NCI-H69 (cell line): ENCODE measurements at places on chromosomes 3 and 15.

DNA sequence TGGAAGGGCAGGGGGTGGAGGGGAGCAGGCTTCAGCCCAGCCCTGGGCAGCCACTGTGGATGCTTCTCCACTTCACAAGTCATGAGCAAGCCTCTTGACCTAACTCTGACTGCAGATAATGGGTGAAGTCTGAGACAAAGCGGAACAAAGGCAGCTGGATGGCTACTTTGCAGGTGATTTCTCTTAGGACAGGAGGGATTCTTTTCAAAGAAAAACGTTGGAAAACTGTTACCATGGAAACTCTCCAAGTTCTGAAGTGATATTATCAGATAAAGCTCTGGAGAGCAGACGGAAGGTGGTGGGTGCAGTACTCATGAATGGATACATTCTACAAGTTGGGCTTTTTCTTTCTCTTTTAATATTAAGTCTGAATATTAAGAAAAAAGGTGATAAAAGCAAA, 254.2 kb upstream of the SLCO3A1 start:
- no peak for DNase-seq

GRCh38 chr15:83556754-83557153, 97.2 kb upstream of the ADAMTSL3 start:
- no peak for DNase-seq

GRCh38 chr3:95567346-95567745, 1247.0 kb upstream of the EPHA6 start:
- DNase-seq, result no peak

DNA sequence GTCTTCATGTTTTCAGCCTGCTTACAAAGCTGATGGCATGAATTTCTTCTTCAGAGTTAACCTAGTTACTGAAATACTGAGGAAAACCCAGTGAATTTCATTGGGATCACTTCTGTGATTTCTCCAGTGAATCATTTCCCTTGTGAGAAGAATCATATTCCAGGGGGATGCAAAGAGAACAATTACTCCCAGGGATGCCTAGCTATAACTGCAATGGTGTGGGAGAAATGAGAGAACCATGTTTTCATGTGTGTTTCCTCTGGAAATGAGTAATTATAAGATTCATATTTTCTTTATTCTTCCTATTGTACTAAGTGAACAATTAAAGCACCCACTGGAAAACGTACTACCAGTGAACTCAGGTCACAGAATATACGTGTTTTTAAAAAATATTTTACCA, 485.4 kb downstream of the GRM7 start:
- DNase-seq, result no peak

DNA sequence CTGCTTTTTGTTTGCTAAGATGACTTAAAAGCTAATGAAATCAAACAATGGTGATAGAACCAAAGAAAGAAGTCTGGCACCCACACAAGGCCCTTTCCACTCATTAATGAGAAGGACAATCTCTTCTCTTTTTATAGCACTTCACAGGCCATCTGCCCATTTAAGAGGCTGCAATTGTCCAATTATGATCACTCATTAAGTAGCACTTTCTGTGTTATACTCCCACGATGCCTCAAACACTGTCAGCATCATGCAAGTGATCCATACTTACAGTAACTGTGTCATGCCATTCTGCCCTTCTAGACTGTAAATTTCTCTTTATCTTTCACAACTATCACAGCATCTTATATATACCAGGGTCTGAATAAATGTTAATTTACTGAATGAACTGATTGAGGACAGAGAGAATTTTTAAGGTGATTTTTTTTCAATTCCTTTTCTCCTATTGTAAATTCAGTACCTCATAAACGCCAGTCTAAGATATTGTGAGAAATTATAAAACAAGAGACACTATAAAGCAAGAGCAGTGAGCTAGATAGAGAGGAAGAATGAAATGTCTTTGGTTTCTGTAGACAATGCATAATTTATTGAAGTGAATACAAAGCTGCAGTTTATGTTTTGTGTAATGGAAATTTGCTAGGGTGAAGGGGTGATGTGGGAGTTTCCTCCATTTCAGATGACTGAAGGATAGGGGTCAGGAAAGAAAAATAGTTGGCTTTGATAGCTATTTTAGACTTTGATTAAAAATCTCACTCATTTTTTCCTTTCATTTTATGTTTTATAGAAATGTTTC, 17.3 kb downstream of the CD200 start:
- peak; percentile 8 for DNase-seq

- no peak for DNase-seq
Measured at GRCh38 chr3:110384601-110385000, 687.0 kb upstream of the NECTIN3 start.

GRCh38 chr3:153285194-153285641, 123.2 kb downstream of the RAP2B start:
- DNase-seq, result peak; percentile 3

- DNase-seq, result peak; percentile 49
Measured at GRCh38 chr15:36917411-36918267, 182.7 kb downstream of the MEIS2 start.

- DNase-seq, result no peak
Measured at GRCh38 chr15:70171256-70171886, 73.7 kb upstream of the TLE3 start.

GRCh38 chr3:181757694-181758306, 46.1 kb downstream of the SOX2 start:
- peak; percentile 95 for DNase-seq

GRCh38 chr3:151085889-151086483, 522 bp downstream of the MED12L start:
- peak; percentile 71 for DNase-seq

GRCh38 chr3:101976473-101976872, 127.2 kb downstream of the NFKBIZ start:
- peak; percentile 3 for DNase-seq

DNA sequence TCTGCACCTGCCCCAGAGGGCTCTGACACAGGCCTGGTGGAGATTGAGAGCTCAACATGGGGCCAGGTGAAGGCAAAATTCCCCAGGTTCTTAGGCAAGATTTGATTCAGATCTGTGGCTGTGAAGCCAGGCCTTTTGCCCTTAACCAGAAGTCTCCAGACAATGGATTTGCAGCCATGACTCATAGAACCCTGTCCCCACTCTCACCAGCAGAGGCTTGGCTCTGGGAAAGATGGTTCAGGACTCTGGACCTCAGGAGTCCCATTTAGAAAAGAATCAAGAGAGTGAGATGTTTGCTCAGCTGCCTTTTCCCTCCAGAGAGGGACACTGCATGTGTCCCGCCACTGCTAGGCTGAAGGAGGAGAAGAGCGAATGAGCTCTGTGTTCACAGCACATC, 361.4 kb upstream of the ICE2 start:
- DNase-seq, result peak; percentile 16

GRCh38 chr15:91032919-91033803, 10.8 kb upstream of the VPS33B start:
- DNase-seq, result peak; percentile 67

DNA sequence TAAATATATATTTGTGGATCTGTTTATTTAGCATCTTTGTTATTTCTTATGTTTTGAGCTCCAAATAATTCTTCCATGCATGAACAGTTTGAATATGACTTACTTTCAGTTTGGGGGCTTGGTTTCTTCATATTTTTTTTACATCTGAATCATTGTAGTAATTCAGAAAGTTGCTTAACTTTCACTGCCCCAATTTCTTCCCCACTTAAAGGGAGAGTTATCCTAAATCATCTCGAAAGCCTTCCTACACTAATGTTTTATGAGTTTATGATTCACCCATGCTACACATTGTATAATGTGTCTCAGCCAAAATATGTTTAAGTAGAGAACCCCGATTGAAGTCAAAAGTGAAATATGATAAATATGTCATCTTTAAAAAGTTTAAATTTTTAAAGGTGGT, 47.8 kb downstream of the SPRED1 start:
- DNase-seq, result no peak

GRCh38 chr15:48563934-48564333, 81.6 kb downstream of the FBN1 start:
- DNase-seq, result no peak

GRCh38 chr3:119314821-119315220, 20.6 kb downstream of the ARHGAP31 start:
- no peak for DNase-seq

DNA sequence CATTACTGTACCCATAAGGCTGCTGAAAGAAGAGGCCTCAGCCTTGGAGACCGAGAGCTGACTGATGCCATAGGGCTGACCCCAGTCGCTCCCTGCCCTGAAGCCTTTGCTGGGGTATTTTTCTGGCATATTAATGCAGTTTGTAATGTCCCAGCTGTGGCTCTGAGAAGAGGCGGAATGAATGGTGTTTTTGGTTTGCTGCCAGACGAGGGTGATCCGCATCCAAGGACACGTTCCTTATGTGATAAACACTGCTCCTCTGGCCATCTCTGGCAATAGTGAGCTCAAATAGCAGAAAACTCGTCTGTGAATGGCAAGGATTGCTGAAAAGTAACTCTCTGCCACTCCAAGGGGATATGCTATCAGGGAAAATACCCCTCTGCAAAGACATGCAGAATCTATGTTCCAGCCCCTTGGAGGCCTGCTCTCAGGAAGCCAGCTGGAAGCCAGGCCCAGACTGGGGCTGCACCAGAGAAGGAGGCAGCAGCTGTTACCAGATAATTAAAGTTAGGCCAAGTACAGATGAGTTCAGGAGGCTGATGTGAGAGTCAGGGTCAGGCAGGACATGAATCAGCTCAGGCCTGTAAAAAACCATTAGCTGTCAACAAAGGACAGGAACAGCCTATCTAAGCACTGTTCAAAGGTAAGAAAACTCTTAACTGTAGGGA, 28.9 kb upstream of the KLHL6 start:
- DNase-seq, result peak; percentile 48

GRCh38 chr3:143343944-143344343, 224.4 kb downstream of the CHST2 start:
- DNase-seq, result no peak

DNA sequence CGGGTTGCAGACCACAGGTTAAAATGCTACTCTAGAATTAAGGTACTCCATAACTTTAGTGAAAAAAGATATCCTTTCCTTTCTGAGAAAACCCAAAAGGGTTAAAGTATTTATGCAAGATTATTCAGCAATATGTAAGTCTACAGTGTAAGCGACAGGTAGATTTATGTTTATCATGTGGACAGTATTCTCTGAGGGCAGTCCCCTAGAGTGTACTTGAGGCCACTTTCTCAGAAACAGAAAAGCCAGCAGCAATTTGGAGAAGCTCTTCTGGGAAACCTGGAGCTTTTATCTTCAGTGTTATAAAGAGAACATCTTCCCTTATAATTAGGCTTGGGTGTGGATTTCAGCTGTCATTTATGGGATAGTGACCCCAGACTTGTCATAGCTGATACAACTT, 8.9 kb downstream of the ST3GAL6 start:
- no peak for DNase-seq

DNA sequence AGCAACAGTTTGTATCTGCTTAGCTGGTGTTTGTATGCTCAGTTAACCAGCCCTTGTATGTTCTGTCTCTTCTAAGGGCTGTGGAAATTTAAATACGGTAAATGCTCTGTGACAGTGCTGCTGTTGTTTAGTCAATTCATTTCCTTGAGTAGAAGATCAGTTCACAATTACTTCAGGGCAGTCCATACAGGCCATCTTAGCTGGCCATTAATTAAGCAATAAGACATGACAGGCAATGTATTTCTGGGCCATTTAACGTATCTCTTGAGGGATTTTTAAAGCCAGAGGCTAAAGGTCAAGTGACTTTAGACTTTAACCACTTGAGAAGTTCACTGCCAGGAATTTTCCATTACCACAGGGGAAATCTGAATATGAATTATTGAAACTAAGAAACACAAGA, 351.8 kb downstream of the ZIC1 start:
- peak; percentile 1 for DNase-seq

GRCh38 chr3:145055375-145056076, 1083.9 kb downstream of the DIPK2A start:
- DNase-seq, result no peak
